GDM1 (cell line): ENCODE measurements at places on chromosomes 6 and 20.

DNA sequence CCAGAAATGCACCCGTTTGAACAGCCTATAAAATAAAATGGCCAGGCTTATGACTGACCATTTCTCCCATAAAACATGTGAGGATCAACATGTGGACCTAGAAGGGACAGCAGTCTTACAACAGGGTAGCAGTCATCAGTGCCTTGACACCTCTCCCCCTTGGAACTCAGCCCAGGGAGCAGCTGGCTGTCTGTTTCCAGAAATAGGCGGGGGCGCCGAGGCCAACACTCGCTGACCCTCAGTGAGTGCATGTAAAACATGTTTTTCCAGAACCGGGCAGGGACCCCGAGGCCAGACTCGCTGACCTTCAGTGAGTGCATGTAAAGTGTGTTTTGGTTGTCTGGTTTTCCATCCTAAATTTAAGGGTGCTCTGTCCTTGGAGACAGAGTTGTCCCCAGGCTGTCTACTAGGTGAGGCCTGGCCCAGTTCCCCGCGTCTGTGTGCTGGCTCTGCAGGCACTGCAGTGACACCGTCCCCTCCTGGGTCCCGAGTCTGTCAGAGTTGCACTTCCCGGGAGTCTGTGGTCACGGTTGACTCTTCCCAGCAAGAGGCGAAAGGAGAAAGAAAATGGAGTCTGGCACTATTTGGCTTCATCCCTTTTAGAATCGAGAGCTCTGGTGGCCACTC is 19.8 kb upstream of the ADRM1 start:
- DNase-seq, result no peak

- no peak for DNase-seq
Measured at GRCh38 chr6:22904431-22904830, 335.1 kb downstream of the HDGFL1 start.

DNA sequence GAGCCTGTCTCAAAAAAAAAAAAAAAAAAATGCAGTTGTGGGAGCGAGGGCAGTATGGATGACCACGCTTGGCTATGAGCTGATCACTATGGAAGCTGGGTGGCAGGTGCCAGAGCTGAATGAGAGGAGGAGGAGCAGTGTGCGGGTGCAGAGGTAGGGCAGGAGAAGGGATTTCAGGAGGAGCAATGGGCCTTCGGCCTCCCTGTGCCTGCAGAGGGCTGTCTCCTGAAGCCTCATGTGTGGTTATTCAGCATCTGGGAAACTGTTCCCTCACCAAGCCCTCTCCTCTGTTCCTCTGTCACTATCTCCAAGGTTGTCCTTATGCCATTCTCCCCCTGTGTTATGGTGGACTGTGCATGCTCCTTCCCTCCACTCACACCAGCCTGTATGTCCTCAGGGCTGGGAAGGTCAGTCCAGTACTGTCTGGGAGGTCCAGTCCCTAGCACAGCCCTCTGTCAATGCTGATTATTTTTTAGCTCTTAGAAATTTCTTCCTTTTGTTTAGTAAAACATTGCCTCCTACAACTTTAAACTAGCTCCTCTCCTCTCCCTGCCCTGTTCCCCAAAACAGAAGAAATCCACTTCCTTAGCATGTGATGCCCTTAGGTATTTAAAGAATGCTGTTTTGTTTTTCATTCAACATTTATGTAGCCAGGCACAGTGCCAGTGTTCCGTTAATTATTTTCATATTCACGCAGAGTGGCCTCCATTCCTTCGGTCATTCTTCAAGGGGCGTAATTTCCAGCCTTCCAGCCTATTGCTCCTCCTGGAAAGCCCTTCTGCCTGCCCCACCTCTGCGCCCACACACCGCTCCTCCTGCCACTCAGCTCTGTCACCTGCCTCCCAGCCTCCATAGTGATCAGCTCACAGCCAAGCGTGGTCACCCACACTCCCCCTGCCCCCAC is 48.9 kb downstream of the CNBD2 start:
- no peak for DNase-seq

DNA sequence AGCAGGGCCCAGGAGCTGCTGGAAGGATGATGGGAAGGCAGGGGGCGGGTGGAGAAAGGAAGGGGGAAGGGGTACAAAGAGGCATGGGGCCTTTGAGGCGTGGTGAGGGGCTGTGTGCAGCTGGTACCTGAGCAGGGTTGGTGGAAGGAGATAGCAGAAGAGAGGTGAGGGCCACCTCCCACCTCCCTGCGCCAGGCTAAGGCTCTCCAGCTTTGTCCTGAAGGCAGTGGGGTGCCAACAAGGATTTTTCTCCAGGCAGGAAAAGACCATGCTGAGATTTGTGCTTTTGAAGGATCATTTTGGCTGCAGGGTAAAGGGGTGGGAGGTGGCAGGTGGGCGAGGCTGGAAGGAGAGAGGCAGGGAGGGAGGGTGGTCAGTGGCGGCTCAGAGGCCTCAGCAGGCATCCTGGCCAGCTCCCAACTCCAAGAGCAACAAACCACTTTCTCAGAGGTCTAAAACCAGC is 40.8 kb downstream of the NOL4L start:
- no peak for DNase-seq

DNA sequence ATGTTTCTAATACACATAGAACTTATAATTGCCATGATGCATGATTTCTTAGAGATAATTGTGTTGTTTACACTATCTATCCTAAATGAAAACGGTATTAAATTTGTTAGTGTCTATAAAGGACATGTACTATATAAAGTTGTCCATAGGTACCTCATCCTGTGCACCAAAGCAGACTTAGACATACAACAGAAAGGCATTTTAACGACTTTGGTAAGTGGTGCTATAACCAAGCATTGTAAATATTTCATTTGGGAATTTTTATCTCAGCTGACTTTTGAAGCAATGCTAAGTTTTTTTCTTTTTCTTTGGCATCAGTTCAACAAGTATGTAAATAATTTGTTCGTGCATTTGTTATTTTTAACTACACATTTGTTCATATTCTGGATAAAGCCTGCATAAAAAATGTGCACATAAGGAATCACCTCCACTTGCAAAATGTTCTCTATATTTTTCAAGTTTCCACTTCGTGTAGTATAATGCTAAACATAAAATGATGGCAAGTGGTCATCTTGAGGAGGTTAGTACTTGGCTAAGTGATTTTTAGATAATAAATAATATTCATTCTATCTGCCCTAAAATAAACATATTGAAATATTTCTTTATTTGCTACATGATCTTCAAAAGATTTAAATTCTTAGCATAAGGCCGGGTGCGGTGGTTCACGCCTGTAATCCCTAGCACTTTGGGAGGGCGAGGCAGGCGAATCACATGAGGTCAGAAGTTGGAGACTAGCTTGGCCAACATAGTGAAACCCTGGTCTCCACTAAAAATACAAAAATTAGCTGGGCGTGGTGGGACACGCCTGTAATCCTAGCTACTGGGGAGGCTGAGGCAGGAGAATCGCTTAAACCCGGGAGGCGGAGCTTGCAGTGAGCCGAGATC is 6.3 kb upstream of the GJA1 start:
- DNase-seq, result no peak

DNA sequence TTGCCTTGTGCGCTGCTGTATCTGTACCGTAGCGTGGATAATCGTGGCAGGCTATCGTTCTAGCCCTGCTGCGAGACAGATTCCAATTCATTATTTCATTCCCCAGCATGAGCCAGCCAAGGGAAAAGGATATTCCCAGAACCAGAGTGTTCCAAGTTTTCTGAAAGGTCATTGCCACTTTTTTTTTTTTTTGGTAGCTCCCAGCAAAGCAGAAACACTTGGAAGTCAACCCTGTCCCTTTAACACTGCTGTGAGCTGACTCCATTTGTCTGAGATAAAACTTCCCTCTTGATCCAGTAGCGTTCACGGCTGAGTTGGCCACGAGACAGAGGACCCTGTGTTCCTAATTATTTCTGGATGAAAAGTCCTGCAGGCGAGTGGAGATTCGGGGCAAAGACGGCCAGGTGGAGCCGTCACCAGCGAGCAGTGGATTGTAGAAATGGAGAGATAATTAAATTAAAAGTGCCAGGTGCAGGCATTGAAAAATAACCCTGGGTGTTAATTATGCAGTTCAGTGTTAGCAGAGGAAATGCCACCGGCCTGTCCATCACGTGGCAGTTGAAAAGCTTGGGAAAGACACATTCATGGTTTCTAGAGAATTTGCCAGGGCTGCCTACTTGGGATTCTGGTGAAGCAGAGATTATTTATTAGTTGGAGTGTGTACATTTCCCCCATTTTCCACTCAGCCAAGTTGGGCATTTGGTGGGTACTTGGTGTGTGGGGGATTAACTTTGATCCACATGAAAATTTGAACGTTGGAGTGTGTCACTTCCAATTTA is 164.2 kb downstream of the SLC24A3 start:
- no peak for DNase-seq

GRCh38 chr20:14691994-14692393 is 354.6 kb upstream of the FLRT3 start:
- DNase-seq, result no peak

DNA sequence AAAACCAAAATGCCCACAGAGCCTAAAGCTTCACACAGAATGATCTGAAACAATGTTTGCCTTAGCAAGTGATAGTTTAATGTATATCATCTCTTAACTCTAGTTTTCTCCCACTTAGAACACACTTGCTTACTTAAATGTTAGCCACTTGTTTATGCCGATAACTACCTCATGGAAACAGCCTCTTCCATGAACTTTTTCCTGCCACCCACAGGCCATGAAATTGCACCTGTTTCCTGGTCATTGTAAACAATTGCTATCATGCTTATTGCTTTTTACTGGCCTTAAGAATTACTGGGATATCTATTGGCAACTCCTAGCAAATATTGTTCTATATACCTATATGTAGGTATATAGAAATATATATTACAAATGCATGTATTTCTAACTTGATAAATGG is 231.1 kb downstream of the HDGFL1 start:
- no peak for DNase-seq

GRCh38 chr20:22385602-22386305 is 198.6 kb downstream of the FOXA2 start:
- peak; percentile 13 for DNase-seq

- no peak for DNase-seq
Measured at GRCh38 chr20:21804802-21805201, 99.3 kb downstream of the PAX1 start.

GRCh38 chr6:148157841-148158240 is 184.8 kb upstream of the SASH1 start:
- no peak for DNase-seq

GRCh38 chr6:24060982-24061754 is 64.8 kb upstream of the NRSN1 start:
- no peak for DNase-seq

DNA sequence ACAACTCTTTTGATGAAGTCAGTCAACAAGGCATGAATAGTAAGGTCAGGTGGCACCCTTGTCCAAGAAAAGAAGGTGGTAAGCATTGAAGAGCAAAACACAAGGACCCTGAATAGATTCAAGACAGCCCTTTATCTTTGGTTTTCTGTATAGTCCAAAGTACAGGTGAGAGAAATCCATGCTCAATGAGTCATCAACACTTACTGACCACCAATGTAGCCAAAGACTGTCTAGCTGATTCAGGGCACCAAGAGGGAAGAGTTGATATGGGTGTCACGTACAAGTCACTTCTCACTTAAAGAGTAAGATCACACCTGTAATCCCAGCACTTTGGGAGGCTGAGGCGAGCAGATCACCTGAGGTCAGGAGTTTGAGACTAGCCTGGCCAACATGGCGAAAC is 528.3 kb downstream of the CD83 start:
- DNase-seq, result no peak
